HL-60 (cell line): ENCODE measurements at places on chromosomes 4 and X.

- DNase-seq, result no peak
Measured at GRCh38 chr4:11507920-11508319, 79.2 kb upstream of the HS3ST1 start.

GRCh38 chr4:15665753-15666365 is 10.7 kb upstream of the FBXL5 start:
- DNase-seq, result peak; percentile 82

DNA sequence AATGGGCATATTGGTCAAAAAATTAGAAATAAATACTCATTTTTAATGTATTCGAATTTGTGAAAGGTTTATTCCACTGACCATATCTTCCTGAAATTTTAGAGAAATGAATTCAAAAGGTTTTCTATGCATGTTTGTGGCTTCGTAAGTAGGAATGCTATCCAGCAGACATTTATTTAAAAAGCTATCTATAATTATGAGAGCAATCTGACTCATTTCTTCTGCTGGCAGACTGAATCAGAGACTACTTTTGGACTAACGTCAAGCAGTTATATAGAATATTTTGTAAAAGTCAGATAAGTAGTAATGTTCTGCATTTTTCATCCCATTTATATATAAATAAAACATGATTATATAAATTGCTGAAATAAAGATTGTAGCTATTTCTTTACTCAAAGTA is 125.0 kb downstream of the SPCS3 start:
- DNase-seq, result no peak

- no peak for DNase-seq
Measured at GRCh38 chr4:37602454-37603069, 83.6 kb downstream of the RELL1 start.

- no peak for DNase-seq
Measured at GRCh38 chrX:37315511-37316248, 33.5 kb upstream of the PRRG1 start.

- DNase-seq, result no peak
Measured at GRCh38 chr4:7736436-7737267, 203.0 kb downstream of the AFAP1 start.

GRCh38 chr4:27789773-27790172 is 929.1 kb downstream of the STIM2 start:
- DNase-seq, result no peak
